ENCODE measurements at places on chromosomes 6 and 20.

DNA sequence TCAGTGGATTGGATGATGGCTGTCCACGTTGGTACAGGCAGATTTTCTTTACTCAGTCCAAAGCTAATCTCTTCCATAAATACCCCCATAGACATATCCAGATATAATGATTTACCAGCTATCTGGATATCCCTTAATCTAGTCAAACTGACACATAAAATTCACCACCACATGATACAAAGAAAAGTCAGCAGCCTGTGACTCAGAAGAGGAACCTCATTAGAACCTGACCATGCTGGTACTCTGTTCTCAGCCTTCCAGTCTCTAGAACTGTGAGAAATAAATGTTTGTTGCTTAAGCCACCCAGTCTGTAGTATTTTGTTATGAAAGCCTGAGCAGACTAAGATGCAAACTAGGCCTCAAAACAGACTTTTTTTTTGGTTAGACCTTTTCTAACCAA is 431.3 kb upstream of the RNF217 start:
- DNase-seq = no peak

DNA sequence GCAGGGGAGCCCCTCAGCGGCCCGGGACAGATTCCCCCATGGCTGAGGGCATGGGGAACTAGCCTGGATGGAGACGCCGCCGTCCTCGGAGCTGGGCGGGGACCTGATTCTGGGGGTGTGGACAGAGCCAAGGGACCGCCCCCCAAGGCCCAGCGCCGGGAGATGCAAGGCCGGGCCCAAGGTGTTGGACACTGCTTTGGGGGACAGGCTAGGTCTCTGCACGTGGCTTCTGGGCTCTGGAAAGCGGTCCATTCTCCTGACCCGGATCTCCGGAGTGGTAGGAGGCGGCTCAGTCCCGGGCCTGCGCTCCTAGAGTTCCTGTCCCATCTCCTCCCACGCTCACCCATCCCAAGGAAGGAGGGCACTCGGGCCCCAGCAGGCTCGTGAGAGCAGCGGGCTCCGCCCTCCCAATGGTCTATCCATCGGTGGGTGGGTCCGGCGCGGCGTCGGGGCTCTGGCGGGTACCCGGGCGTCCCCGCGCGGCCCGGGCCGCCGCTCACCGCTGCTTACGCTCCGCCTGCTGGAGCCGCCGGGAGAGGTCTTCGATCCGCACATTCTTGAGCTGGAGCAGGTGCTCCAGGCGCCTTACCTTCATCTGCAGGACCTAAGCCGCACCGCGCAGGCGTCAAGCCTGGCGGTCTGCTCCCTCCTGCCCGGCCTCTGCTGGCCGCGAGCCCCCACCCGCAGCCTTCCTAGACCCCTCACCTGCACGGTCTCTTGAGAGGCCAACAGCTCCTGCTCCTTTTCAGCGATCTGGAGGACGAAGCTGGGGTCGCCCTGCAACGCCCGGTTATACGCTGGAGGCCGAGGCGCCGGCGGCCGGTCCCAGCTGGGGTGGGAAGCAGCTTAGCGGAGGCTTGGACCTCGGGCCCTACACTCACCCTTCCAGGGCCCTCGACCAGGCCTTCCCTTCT is 3.3 kb downstream of the SPEF1 start:
- no peak for DNase-seq

GRCh38 chr6:111445861-111446267 is 37.2 kb downstream of the REV3L start:
- DNase-seq = no peak

DNA sequence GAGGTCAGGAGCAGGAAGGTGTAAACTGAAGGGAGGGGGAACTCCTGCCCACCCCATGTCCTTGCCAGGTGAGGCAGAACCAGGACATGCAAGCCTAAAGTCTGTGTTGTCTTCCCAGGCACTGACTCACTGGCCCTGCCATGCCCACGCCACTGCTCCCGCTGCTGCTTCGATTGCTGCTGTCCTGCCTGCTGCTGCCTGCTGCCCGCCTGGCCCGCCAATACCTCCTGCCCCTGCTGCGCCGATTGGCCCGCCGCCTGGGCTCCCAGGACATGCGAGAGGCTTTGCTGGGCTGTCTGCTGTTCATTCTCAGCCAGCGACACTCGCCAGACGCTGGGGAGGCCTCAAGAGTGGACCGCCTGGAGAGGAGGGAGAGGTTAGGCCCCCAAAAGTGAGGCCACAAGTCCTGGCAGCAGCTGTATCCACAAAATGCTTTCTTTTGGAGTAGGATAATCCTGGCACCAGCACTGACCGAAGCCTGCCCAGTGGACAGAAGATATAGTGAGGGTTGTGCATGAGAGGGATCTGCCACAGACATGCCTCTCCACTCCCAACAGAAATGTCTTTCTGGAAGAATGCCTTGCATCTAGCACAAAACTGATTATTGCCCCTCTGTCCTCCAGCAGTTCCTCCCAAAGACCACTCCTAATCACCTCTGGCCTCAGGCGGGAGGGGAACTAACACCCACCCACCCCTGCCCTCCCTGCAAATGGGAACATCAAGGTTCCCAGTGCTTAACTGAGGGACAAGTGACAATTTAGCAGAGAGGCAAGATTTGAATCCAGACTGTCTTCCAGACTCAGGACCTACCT is 812 bp downstream of the MYMX start:
- no peak for DNase-seq

DNA sequence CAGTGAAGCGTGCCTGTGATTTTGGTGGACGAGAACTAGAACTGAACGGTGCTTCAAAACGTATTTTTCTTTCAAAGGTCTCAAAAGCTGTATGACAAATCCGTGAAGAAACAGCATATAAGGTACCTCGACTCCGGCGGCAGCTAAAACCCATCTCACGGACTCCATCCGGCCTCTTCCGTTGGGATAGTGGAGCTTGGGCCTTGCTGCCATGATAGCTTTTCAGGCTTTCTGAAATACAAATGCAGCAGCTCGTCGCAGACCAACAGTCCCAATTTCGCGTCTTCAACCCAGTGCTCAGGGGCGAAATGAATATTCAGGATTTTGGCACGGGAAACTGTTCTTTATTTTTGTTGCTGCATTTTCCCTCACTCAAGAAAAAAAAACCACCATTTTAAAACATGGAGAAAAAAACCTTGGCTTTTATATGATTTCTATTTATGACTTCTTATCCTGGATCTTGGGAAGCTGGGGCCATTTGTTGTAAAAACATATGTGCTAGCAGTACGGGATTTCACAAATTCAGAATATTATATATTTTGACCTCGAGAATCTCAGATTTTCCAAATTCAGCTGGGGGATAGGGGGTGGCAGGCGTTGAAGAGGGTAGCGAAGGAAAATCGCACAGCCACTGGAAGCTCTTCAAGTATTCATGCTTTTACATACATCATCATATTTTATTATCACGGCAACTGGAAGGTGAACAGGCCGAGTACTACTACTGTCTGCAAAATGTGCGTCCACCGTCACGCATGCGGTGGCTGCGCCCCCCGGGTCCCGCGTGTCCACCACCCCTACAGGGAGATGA is 849 bp downstream of the GSTA4 start:
- DNase-seq = peak; percentile 26

DNA sequence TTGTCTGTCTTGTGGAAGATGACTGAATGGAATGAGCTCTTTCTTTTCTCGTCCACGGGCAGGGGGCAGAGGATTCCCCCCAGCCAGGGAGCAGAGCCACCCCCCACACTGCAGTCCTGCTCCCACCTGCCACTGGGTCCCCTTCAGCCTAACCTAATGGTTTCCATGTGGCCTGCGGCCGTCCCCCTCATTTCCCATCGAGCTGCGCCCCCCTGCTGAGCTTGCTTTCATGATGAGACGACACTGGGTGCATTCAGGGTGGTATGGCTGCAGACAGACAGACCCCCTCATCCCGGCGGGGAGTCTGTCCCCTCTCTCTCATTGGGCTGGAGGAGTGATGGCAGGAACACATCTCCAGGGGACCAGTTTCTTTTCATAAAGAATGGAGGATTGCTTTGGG is 140.8 kb downstream of the DTNBP1 start:
- no peak for DNase-seq

Data from HEK293T (cell line).